Urothelium cell line (cell line): ENCODE measurements at places on chromosomes 4 and X.
A peak's percentile ranks its signal among the peaks of the same experiment; 100 is the strongest.

DNA sequence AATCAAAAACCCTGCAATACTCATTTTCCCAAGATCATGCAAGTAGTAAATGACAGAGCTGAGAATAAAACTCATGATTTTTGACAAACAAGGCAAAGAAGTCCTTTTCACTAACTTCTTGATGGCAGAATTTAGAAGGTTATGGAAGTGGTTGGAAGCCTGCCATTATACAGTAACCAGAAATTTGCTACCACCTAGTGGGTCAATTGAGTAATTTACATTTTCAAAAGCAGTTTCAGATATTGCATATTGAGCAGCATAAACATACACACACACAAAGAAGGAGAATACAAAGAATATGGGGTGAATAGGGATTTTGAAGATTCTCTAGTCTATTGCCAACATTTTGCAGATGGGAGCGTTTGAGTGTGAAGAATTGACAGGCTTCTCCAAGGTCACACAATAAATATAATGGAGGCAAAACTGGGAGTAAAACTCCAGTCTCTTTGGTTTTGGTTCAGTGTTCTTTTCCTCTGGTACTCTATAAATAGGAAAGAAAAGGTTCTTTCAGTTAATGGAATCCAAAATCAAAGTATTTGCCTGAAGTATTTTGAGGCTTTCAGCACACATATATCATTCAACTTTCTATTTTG, 70.2 kb downstream of the GC start:
- DNase-seq, result peak; percentile 18

DNA sequence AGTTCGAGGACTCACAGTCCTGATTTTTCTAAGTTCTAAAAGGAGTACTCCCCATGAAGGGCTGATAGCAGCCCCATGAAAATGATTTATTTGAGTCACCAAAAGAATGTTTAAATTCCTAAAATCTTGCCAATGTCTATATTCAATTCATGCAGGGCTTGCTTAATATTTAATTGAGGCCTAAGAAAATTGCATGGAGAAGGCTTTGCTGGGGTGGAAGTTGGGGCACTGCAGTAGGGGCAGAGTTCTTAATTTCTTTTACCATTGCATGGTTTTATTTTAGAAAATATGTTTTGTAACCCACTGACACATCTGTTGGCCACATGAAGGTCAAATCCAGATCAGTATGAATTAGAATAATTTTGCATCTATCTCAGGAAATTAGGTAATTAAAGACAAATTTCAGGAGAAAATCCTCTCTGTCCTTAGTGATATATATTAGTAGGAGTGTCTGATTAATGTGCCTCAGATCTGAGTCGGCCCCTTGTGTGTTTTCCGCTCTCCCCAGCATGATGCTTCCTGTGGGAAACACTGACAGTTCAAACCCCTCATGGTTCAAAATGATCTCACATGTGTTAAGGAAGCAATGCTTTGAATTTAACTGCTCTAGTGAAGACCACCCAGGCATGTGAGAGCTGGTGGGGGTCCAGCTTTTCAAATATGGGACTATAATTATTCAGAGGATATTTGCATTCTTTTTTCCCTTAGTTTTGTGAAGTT, 54.0 kb upstream of the EGFL6 start:
- no peak for DNase-seq

DNA sequence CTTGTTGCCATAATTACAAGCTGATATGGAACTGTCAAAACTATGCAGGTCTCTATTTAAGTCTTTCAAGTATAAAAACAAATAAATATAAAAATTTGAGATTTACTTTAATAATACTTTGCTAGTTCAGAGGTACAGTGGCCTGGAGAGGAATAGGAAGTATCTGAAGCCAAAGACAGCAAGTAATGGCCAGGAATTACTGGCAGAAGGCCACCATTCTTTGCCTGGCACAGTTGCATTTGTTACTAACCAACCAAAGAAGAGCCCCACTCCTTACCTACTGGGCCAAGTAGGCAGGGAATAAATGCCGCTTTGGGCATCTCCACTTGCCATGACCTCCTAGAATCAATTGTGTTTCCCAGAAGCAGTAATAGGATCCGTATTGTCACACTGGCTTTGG, 13.8 kb upstream of the ADAMTS3 start:
- no peak for DNase-seq

- DNase-seq, result no peak
Observed at GRCh38 chr4:36329228-36329627, 47.8 kb downstream of the DTHD1 start.

DNA sequence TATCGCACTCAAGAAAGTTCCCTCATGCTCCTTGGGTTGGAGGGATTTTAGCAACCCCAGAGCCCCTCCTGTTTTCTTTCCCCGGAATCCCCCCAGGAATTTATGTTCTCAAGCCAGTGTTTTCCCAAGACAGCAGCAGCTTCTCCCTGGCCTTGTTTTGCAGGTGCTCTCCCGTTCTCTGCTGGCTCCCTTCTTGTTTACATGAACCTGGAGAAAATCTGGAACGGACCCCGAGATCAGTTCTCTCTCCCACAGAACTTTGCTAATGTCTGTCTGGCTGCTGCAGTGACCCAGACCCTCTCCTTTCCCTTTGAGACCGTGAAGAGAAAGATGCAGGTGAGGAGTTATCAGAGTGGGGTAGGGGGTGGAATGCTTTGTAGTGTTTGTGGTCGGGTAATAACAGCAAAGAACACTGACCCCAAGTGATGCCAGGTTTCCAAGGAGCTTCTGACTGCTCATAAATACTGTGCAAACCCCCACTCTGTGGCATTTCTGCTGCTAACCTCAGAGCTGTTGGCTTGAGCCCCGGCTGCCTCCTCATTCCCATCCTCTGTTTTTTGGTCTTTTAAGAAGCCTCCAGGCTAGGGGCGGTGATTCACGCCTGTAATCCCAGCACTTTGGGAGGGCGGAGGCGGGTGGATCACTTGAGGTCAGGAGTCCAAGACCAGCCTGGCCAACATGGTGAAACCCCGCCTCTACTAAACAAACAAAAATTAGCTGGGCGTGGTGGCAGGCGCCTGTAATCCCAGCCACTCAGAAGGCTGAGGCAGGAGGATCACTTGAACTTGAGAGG, 11.1 kb downstream of the SLC25A43 start:
- DNase-seq, result peak; percentile 21

DNA sequence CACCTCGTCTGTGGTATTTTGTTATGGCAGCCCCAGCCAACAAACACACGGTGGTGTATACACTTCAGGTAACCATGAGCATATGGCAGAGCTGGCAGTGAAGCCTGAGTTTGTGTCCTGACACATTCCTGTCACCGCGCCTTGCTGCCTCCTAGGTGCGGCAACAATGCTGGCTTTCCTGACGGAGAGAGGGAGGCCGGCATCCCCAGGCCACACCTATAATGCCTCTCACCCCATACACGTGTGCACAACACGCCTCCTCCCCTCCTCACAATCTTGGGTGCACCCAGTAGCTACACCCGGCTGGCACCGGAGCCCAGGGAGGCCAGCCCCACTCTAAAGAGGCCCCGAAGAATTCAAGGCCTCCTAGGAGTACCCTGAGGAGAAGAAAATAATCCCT, 158.5 kb downstream of the NSUN7 start:
- DNase-seq, result peak; percentile 49

- DNase-seq, result no peak
Observed at GRCh38 chrX:112846187-112846586, 5.6 kb upstream of the AMOT start.

DNA sequence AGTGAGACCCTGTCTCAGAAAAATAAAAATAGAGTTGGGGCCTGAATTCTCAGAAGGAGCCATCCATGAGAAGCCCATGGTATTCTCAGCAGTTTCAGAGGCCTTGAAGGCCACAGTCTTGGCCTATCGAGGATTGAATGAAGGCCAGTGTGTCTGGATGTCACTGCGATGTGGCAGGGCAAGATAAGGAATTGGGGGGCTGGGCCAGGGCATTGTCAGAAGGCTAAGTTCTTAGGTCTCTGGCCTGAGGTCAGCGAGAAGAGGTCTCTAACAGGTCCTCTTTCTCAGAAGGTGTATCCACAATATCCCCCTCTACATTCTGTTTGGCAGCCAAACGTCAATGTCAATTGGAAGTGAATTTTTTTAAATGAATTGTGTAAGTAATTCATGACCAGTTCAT, 5.7 kb downstream of the ZNF275 start:
- no peak for DNase-seq

DNA sequence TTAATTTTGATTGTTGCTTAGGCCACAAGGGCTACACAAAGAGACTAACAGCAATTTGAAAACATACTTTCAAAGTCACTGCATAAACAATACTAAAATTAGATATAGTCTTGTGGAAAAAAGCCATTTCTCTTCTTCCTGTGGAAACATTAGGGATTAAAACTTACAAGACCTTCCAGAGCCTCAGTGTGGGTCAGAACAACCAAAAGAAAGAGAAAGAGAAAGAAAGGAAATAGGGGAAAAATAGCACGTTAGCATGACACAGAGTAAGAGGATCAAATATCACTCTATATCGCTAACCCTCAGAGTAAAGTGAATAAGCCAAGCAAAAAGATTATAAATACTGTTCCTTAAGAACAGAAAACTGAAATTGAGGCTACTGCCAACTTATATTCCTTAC, 127.8 kb upstream of the DIAPH2 start:
- DNase-seq, result no peak

GRCh38 chrX:12977761-12978204, 2.9 kb downstream of the TMSB4X start:
- no peak for DNase-seq

DNA sequence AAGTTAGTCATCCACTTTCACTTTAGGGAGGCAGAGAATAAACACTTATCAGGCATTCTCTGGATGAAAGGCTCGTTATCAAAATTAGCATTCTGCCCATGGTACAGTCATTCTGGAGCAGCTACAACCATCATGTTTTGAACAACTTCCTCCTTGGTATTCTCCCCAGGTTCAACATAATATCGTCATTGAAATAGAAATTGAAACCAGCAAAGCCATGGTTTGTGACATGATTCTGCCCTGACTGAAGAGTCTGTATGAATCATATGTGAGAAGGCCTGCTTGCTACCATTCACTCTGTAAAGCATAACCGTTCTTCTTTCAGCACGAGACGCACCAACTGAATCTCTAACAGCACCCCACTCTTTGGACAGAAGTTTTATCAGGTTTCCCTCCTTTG, 127.5 kb upstream of the RADX start:
- no peak for DNase-seq

- DNase-seq, result no peak
Observed at GRCh38 chr4:155479835-155480234, 103.1 kb upstream of the MAP9 start.

GRCh38 chrX:57583477-57583876, 8.3 kb upstream of the ZXDB start:
- no peak for DNase-seq

- DNase-seq, result no peak
Observed at GRCh38 chr4:101081695-101082369, 265.5 kb downstream of the PPP3CA start.

- no peak for DNase-seq
Observed at GRCh38 chrX:78574306-78574705, 84.8 kb downstream of the RTL3 start.

GRCh38 chr4:142585411-142585810, 260.7 kb downstream of the INPP4B start:
- no peak for DNase-seq

- no peak for DNase-seq
Observed at GRCh38 chr4:188078116-188078515, 31.3 kb downstream of the TRIML2 start.

GRCh38 chr4:17310269-17310652, 201.6 kb downstream of the QDPR start:
- DNase-seq, result no peak

DNA sequence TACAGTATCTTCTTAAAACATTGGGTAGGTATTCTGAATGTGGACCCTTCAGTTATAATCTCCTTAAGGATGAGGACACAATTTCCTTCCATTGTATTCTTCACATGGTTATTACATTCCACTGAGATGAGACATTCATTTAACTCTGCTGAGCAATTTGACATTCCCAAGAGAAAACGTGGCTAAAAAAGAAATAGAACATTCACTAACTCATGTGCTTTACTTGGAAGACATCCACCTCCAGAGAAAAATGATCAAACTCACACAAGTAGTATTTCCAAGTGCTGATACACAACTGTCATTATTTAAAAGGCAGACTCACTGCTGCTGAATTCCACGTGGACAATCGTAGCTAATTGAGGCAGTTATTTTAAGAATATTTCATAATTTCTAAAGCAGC, 227.9 kb upstream of the ANKRD50 start:
- peak; percentile 47 for DNase-seq

DNA sequence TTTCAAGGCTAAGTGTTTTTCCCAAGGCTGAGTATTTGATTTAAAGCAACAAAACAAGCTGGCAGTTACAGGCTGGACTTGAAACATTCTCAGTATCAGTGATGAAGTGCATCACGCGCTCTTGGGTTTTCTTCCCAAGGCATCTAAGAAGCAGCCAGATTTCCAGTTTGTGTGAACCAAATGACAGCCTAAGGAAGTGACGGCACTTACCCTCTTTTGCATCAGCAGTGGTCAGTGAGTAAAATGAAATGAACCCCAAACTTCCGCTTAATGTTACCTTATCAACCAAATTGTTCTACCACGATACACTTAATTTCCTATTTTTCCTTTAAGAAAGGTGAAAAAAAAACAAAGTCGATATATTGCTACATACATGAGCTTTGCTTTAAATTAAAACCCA, 15.8 kb upstream of the GYPE start:
- DNase-seq, result no peak

DNA sequence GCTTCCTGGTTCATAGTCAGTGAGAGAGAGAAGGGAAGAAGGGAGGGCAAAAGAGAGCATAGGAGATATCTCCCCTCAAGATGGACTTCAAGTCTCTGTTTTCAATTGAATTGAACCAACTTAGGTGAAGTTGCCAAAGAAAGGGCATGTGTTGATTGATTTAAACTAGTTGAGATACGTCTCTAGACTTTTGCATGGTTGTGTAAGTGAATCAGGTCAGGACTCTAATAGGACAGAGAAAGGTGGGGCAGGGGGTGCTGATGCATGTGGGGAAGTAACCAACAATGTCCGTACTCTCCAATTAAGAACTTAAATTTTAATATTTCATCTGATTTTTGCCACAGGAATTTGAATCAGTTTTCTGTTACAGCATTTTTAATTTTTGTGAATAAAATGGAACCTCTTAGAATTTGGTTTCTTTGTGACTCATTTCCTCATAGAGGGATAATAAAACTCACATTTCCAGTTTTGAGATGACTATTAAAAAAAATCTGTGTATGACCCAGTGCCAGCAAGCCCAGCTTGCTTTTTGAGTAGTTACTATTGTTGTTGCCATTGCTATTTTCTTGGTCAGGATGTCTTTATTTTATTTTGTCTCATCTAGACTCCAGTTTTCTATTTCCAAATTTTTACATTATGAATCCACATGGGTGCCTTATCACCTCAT, 37.3 kb downstream of the SLIT2 start:
- DNase-seq, result no peak

- no peak for DNase-seq
Observed at GRCh38 chr4:185227131-185227551, 17.7 kb downstream of the SNX25 start.

- no peak for DNase-seq
Observed at GRCh38 chrX:65528293-65528692, 6.3 kb downstream of the LAS1L start.

DNA sequence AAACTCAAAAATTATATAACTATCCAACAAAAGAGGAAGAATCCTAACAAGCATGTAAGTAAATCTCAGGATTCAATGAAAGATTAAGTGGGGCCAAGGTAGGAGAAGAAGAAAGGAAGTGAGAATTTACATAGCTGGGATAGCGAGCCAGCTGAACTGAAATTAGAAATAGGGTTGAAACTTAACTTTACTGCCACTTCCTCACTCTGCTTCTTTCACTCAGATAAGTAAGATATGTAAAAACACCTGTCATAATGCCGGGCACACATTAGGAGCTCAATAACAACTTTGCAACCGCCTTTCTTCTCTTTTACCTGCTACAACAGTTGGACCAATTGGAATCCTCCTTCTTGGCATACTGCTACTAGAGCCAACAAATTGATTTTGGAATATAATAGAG, 129.4 kb downstream of the CNKSR2 start:
- no peak for DNase-seq
